Esophagus squamous epithelium (tissue), 5 donors: ENCODE measurements at places on chromosomes 12 and 14. TPM values are rescaled to one million over a fixed set of nuclear protein-coding genes. Genes with fewer than 3 reads are reported as not detected.

DNA sequence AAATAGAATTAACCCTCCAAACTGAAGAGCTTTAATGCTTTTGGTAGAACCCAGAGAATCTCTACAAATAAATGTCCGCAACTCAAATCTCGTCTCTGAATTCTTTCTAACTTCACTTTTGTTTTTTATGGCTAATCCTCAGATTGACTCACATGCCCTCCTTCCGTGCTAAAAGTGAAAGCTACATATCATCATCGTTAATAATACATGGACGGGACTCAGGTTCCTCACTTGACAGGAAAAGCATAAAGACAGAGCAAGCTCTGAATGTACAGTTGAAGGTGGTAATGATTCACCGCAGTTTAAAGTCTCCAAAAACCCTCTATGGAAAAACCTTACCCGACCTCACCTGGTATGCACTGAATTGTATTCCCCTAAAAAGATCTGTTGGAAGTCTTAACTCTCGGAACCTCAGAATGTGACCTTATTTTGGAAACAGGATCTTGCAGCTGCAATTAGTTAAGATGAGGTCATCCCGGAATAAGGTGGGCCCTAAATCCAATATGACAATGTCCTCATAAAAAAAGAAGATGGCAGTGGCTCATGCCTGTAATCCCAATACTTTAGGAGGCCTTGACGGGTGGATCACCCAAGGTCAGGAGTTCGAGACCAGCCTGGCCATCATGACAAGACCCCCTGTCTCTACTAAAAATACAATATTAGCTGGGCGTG, 147.4 kb upstream of the FOXN3 start:
- no peaks in the 10 kb centered on the region for H3K27me3 ChIP-seq
- no peak overlapping the region for H3K4me3 ChIP-seq
- DNase-seq = no peak
- H3K36me3 ChIP-seq = no peaks in the 10 kb centered on the region

DNA sequence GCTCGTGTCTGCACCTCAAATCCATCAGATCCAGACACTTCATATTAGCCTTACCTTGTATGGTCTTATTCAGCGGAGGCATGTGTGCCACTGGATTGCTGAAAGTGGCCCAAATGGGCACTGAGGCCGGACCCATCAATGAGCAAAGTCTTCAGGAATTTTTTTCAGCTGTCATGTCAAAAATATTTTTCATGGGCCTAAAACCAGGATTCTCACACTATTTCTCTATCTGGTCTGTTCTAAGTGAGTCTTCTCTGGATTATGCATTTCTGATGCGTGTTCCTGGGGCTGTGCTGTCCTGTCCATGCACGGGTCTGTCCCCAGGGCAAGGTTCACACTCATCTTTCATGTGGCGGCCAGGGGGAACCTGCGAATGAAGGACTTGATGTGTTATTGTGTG, 94.6 kb downstream of the KCNA5 start:
- H3K4me1 ChIP-seq = no peaks in the 10 kb centered on the region
- no peak overlapping the region for H3K4me3 ChIP-seq
- no peaks in the 10 kb centered on the region for H3K27me3 ChIP-seq
- H3K36me3 ChIP-seq = no peaks in the 10 kb centered on the region
- no peak for DNase-seq

DNA sequence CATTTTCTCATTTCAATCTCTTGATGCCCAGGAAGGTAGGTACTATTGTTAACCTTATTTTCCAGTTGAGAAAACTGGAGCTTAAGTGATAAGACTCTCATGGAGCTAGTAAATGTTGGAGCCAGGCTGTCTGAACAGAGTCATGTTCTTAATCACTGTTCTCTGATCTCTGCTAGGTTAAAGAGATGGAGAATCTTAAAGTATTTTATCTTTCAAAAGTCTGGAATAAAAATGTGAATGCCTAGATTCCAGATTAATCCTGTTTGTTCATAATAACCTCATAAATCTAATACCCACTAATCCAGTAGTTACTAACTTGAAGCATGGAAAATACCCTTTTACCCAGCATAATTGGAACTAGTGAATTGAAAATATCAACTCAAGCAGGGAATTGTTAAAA, 341.0 kb upstream of the RGS6 start:
- H3K4me3 ChIP-seq = no peak overlapping the region
- no peak overlapping the region for H3K27ac ChIP-seq
- H3K36me3 ChIP-seq = no peaks in the 10 kb centered on the region
- DNase-seq = no peak
- no peaks in the 10 kb centered on the region for H3K27me3 ChIP-seq

- no peak overlapping the region for H3K4me3 ChIP-seq
- no peaks in the 10 kb centered on the region for H3K4me1 ChIP-seq
- H3K27me3 ChIP-seq = no peaks in the 10 kb centered on the region
- no peak for DNase-seq
These were observed 53.8 kb upstream of the CCDC175 start for GRCh38 chr14:59630288-59630963.

DNA sequence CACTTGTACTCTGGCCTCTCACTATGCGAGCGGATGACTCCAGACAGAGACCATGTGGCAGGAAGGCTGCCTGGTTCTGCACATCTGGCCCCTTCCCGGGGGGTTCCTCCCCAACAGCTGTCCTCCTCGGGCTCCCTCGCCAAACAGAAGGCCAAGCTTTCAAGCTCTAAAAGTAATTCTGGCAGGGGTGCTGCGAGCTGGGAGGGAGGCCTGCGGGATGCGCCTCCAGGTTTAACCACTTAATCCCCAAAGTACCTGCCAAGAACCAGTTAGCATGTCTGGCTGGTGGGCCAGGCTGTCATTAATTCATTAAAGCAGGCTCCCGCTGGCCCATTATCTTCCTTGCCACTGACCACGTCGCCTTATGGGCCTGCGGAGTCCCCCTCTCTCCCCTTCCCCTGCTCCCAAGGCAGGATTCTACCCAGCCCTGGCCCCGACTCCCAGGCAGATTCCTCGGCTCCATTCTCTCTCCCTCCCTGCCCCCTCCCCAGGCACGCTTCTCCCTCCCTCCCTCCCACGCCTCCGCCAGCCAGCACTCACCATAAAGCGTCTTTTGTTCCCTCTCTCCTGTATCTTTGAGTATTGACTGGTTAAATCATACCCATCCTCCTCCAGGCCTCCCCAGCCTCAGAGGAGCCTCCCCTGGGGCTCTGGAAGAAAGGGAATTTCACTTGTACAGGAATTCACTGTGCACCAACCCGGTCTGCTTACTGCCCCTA, 4.9 kb downstream of the HRK start:
- DNase-seq = no peak
- no peak overlapping the region for H3K4me3 ChIP-seq
- no peak overlapping the region for H3K27ac ChIP-seq
- H3K36me3 ChIP-seq = no peaks in the 10 kb centered on the region
- no peaks in the 10 kb centered on the region for H3K27me3 ChIP-seq

Gene DIO2
- total RNA-seq = 142 TPM

- H3K4me1 ChIP-seq = no peaks in the 10 kb centered on the region
These were observed 197.2 kb downstream of the CHST11 start for GRCh38 chr12:104653730-104654664.

Gene FSCB
- total RNA-seq = not detected
